ENCODE measurements at places on chromosomes 4 and X.

DNA sequence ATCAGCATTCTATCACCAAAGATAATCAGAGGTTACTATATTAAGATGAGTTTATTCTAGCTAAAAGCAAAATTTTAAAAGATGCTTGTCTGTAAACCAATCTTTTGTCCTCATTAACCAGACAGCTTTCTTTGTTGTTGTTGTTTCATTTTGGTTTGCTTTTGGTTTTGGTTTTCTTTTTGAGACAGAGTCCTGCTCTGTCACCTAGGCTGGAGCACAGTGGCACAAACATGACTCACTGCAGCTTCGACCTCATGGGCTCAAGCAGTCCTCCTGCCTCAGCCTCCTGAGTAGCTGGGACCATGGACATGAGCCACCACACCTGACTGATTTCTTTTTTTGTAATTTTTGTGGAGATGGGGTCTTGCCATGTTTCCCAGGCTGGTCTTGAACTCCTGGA lies 102.9 kb downstream of the COX18 start:
- no peak for DNase-seq

DNA sequence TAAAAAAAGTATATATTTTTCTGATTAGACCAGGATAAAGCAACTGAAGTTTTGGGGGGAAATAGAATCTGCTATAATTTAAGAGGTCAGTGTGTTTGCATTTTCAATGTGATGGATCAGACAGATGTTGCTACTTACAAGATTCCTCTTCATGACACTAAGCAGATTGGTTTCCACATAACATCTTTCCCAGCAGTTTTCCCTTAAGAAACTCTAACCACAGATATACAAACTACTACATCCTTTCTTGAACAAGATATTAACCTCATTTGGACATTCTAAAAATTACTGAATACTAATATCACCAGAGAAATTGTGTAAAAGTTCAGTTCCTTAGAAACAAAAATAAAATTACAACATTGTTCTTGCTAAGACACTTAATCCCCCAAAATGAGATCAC lies 106.7 kb upstream of the GUCY1A1 start:
- no peak for DNase-seq

DNA sequence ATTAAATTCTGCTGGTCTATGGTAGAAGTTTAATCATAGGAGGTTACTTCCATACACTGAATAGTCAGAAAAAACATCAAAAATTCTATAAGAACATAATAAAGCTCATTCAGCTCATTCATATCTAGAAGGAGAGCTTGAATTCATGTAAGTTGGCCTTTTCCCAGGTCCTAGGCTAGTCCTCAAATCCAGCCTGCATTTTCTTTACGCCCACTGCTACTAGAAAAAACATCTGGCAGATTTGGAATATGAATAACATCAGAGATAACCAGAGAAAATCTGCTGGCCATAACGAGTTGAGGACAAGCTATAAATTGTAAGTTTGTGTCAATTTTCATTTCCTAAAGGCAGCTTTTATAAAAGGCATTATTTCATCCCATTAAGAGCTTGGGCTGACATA lies 95.5 kb downstream of the MXRA5 start:
- DNase-seq = no peak

GRCh38 chr4:145920205-145920604 lies 18.4 kb downstream of the ZNF827 start:
- DNase-seq = peak; percentile 76

GRCh38 chr4:6674500-6675149 lies 19.1 kb upstream of the S100P start:
- DNase-seq = no peak

- DNase-seq = no peak
Measured at GRCh38 chrX:148926371-148926770, 426.0 kb downstream of the AFF2 start.
